Dermis lymphatic vessel endothelial cell (primary cell): ENCODE measurements at places on chromosomes 12 and 14. TPM values are rescaled to one million over a fixed set of nuclear protein-coding genes. Genes with fewer than 3 reads are reported as not detected.

CCDC91 gene
- total RNA-seq = 4.9 and 6.7 TPM in 2 replicates

TAS2R30 gene
- total RNA-seq = 1.6 and 2.7 TPM in 2 replicates

TMTC1 gene
- total RNA-seq = 4.2 and 15.5 TPM in 2 replicates

PRB2 gene
- total RNA-seq = not detected in 2 replicates

CBLN3 gene
- 0.26 and 0.33 TPM in 2 replicates for total RNA-seq

CMA1 gene
- not detected in 2 replicates for total RNA-seq
